Fibroblast of skin of right biceps (primary cell): ENCODE measurements at places on chromosomes 13 and 19.

- DNase-seq: no peak
Observed at GRCh38 chr13:42334329-42334706, 62.4 kb downstream of the AKAP11 start.

- no peak for DNase-seq
Observed at GRCh38 chr13:110200276-110200870, 106.6 kb downstream of the COL4A1 start.

DNA sequence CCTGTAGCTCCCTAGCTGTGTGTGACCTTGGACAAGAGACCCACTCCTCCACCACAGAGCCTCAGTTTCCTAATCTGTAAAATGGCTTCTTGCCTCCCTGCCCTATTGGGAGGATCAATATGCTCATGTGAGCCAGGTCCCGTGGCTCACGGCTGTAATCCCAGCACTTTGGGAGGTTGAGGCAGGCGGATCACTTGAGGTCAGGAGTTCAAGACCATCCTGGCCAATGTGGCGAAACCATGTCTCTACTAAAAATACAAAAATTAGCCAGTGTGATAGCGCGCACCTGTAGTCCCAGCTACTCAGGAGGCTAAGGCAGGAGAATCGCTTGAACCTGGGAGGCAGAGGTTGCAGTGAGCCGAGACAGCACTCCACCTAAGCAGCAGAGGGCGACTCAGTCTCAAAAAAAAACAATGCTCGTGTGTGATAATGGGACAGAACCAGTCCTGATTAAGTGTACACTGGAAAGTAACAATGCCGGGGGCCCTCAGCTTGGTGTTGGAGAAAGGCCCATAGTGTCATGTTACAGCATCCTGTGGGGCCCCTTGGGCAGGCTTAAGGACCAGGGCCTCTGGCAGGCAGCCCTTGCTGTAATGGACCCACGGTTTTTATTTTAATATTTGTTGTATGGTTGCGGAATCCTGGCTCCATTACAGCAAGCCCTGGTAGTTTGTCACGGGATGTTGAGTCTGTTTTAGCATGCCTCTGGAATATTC lies 6.8 kb downstream of the RPS11 start:
- peak; percentile 76 for DNase-seq

- peak; percentile 37 for DNase-seq
Observed at GRCh38 chr13:66410314-66410713, 819.8 kb downstream of the PCDH9 start.

GRCh38 chr19:51687791-51688670 lies 5.1 kb upstream of the SPACA6 start:
- DNase-seq: peak; percentile 74

DNA sequence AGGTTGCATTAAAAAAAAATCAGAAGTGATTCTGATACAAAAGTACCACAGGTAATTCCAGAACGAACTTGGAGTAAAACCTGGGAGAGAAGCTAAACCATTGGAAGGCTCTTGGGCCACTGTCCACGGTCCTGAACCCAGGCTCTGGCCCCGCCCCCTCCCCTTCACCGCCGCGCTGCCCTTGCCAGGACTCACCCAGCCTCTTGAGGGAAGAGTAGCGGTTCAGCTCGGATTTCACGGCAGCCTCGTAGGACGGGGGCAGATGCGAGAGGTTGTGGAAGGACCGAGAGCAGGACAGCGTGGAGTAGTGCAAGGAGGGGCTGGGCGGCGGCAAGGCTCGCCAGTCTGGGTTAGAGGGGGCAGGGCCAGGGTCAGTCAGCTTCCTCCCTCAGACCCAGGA lies 5.7 kb downstream of the SHISA7 start:
- peak; percentile 56 for DNase-seq

DNA sequence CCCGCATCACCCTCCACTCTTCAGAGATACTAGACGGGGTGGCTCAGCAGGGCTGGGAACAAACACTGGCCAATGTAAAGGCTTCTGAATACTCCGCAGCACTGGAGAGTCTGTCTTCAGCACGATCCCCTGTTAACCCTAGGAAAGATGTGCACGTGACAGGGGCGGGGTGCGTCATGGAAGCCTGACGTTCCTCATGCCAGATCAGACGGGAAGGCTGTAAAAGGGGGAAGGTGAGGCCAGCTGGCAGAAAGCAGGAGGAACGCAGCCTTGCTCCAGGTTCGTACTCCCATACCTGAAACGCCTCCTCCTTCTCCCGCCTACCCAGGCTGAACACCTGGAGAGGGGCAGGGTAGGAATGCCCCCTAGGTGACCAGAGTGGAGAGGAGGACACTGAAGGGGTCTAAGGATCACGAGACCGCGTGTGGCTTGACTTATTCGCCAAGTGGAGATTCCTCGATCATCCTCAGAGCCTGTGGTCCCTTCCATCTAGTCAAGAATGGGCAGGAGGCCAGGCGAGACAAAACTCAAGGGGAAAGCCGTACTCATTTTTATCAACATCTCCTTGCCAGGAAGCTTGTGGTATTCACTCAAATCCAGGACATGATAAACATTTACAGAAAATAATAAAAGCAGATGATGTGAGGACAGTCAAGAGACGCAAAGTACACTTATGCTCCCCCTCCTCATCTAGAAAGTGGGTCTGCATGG lies 18.2 kb upstream of the FFAR2 start:
- DNase-seq: no peak

GRCh38 chr13:103883164-103883563 lies 816.9 kb upstream of the SLC10A2 start:
- DNase-seq: peak; percentile 98
